ENCODE measurements at places on chromosomes 13 and 19.
A peak's percentile ranks its signal among the peaks of the same experiment; 100 is the strongest.

GRCh38 chr13:113792886-113793717 is 34.1 kb downstream of the TMEM255B start:
- DNase-seq: no peak

GRCh38 chr19:40442328-40443130 is 1.6 kb downstream of the SERTAD3 start:
- DNase-seq: no peak

- DNase-seq: no peak
These were observed 12.3 kb upstream of the ZBTB32 start for GRCh38 chr19:35692010-35692409.

GRCh38 chr13:33411312-33411711 is 125.8 kb upstream of the STARD13 start:
- DNase-seq: no peak

DNA sequence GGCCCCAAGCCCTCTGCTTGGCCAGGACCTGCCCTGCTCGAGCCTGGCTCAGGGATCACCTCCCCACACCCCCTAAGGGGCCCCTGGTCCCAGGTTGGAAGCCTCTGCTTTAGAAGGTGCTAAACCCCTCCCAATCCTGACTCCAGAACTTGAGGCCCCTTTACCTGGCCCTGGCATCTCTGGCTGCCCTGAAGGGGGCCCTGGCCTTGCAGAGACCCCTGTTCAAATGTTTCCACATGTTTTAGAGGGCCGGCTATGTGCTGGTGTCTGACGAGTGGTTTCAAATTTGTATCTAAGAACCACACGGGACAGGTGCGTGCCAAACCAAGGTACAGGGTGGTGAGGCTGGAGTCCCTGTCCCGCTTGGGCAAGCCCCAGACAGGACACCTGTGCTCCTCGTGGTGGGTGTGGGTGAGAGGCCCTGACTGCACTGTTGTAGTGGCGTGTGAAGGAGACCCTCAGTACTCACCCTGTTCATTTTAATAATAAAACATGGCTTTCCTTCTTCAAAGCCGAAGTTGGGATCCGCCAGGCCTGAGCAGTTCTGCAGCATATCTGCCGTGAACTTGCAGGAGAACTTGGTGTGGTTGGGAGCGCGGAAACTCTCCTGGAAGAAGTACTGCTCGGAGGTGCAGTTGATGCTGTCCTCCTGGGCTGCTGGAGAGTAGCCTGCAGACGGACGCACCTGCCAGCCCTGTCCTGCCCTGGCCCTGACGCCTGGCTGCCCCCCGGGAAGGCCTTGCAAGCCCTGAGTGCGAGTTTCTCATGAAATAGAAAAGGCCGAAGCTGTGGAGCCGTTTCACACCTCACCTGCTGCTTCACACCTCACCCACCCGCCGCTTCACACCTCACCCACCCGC is 5.4 kb downstream of the ATP4B start:
- no peak for DNase-seq

GRCh38 chr13:84126671-84127171 is 244.4 kb upstream of the SLITRK1 start:
- DNase-seq: peak; percentile 82

Measured in hematopoietic multipotent progenitor cell (in vitro differentiated cells).